Upper lobe of left lung (tissue), 6 donors: ENCODE measurements at places on chromosomes 4 and X. TPM values are rescaled to one million over a fixed set of nuclear protein-coding genes. Genes with fewer than 3 reads are reported as not detected.

DNA sequence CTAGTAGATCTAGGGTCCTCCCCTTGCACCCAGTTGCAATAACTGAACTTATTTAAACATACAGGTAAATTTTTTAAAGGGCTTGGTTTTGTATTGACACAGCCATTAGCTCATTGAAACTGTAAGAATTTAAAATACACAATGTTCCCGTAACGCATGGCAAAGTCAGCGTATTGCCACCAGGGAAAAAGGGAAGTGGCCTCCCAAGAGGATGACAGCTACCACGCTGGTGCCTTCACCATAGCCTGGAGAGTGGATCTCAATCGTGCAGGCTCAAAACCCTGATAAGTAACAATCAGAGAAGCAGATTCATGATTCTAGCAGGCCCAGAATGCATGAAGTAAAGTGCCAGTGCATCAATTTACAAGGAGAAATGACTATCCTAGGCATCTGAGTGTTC is 49.4 kb upstream of the RELL1 start:
- H3K27ac ChIP-seq, result no peak overlapping the region
- H3K36me3 ChIP-seq, result no peaks in the 10 kb centered on the region
- H3K4me3 ChIP-seq, result no peak overlapping the region
- H3K27me3 ChIP-seq, result no peaks in the 10 kb centered on the region

GRCh38 chr4:104859601-104860237 is 287.0 kb upstream of the TET2 start:
- no peak overlapping the region for H3K4me3 ChIP-seq
- no peaks in the 10 kb centered on the region for H3K27me3 ChIP-seq
- no peaks in the 10 kb centered on the region for H3K36me3 ChIP-seq
- H3K27ac ChIP-seq, result no peak overlapping the region

GRCh38 chr4:140351093-140352075 is 22.1 kb upstream of the SCOC start:
- DNase-seq, result no peak
- no peak overlapping the region for H3K27ac ChIP-seq
- H3K4me3 ChIP-seq, result no peak overlapping the region
- H3K27me3 ChIP-seq, result no peaks in the 10 kb centered on the region

HELT gene
- 1.6 TPM for total RNA-seq
